ENCODE measurements at places on chromosomes 1 and 21. TPM values are rescaled to one million over a fixed set of nuclear protein-coding genes. Genes with fewer than 3 reads are reported as not detected.

DNA sequence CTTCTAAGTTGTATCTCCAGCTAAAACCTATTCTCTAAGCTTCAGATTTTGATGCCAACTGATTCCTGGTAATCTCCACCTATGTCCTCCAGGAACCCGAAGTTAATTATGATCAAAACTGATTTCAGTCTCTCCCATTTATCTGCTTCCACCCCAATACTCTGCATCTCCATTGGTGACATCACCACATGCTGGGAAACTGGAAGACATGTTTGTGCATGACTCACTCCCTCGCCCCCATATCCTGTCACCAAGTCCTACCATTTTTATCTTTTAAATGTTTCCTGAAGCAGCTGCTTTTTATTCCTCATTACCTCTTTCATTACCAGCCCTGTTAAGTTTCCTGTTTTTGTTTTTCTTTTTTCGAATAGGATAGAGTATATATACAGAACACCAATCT is 228.5 kb downstream of the LRRC40 start:
- DNase-seq, result no peak

DNA sequence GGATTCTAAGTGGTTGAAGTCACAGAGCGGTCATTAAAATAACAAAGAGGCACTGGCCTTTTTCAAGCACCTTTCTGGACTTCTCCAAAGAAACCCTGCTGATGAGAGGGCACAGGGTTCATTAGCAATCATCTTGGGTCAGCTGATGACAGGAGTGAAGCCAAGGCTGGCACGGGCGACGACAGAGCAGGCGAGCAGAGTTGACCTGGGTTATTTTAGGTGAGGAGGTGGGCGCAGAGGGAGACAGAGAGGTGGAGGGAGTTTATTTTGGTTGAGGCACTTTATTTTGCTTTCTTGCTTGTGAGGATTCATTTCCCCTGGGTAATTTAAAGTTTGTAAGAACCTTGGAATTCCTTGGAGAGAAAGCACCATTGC is 57.9 kb downstream of the OLIG1 start:
- DNase-seq, result peak; percentile 26

GRCh38 chr1:220882061-220882891 is 3.0 kb downstream of the HLX start:
- peak; percentile 77 for DNase-seq

DNA sequence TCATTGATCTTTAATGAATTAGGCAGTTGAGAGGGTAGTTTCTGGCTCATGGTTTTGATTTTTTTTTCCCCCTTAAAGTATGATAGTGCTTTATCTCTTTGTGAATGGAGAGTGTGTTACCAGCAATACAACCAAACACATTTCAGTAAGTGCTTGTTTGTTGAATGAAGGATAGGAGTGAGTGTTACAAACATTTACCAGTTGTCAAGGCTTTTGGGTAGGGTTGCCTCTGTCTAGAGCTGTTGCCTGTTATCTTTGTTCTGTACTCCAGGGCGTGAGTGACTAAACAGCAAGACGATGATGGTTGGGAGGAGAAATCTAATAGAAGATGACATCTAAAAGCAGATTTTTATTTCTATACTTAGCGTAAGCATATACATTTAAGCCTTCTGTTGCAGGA is 21.5 kb downstream of the MAP3K7CL start:
- DNase-seq, result no peak

GRCh38 chr1:198278943-198279342 is 122.1 kb downstream of the NEK7 start:
- no peak for DNase-seq

- no peak for DNase-seq
Measured at GRCh38 chr21:28522014-28522799, 470.5 kb downstream of the LTN1 start.

GRCh38 chr1:30197639-30198450 is 525.5 kb downstream of the MATN1 start:
- no peak for DNase-seq

The HP1BP3 gene
- 204 TPM for total RNA-seq
